Activated T-helper 1 cell treated with anti-CD3 and anti-CD28 coated beads, Interleukin-2, amount 50 U/mL, for 16 hours (primary cell): ENCODE measurements at places on chromosomes 11 and 22.

DNA sequence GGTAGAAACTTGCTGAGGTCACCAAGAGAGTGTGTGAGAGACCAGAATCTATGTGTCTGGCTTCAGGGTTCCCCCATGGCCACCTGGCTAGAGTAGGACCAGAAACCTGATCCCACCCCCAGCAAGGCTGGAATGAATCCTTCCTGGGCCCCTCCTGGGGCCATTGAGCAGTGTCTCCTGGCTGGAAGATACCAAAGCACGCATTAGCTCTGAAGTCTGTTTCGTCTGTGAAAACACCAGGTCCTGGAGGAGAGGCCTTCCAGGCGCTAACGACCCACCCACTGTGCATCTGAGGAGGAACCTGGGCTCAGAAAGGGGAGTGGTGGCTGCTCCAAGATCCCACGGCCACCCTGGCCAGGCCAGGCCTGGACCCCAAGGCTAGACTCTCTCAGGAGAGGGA is 15.5 kb upstream of the TSKU start:
- no peak for DNase-seq

GRCh38 chr11:102142333-102142732 is 32.1 kb downstream of the YAP1 start:
- DNase-seq: no peak

GRCh38 chr11:123431619-123432018 is 1.6 kb downstream of the GRAMD1B start:
- no peak for DNase-seq

DNA sequence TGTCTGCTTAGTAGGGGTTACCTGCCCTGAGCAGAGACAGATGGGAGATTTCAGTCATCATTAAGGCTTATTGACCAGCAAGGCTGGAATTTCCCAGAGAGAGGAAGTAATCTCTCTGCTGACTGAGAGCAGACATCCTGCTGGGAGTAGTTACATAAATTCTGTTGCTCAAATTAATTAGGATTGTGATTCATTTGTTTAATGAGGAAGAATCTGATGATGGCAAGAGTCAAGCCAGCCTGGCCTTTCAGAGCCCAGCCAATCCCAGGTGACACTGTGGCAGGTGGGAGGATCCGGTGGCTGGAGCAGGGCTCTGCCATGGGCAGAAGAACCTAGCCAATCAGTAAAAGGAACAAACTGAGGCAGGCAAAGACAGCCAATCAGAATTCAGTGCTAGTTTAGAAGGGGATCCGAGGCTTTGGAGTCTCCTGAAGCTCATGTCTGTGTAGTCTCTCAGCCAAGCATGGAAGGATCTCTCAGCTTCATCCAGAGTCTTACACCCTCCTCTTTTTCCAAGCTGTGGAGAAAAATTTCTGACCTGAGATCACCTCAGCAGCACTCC is 61.2 kb upstream of the CHST1 start:
- no peak for DNase-seq

DNA sequence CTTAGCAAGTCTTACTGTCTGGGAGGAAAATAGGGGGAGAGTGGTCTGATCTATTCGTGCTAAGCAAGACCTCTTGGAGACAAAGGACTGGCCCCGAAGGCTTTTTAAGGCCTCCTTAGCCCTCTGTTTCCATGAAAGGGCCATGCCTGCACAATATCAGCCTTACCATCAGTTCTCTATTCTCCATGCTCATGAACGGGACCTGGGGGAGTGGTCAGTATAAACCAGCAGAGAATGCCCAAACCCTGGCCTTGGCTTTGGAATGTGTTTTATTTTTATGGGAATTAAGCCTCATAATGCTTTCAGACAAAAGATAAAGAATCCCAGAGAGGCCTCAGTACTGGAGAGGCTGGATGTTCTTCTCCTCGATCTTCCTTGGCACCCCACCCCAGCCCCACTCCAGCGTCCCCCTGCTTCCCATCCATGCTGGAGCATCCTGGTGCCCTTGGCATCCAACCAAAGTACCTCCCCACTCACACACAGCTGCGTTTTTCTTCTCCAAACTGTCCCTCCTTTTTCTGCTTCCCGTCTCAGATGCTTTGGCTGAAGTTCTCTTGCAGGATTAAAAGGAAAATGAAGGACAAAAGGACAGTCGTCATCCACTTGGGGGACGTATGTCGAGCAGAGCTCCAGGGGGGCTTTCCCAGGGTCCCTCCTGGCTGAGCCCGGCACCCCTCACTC is 18.6 kb downstream of the FXYD6 start:
- DNase-seq: no peak

GRCh38 chr11:2579315-2580060 is 120.3 kb downstream of the KCNQ1OT1 start:
- no peak for DNase-seq

DNA sequence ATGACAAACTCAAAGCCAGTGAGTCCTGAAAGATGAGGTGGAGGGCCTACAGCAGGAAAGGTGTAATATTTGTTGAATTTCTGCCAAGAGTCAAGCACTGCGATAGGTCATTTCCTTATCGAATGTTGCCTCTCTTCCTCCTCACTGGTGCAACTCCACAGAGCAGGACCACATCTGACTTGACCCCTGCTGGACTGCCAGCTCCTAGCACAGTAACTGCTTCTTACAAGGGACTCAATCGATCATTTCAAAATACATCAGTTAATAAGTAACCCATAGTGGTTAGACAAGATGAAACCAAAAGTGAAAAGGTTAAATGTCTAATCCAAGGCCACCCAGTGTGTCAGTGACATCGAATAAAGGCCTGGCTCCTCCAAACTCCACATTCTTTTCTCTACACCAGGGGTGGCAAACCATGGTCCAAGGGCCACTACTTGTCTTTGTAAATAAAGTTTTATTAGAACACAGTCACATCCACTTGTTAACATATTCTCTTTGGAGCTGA is 98.5 kb upstream of the CSNK2A3 start:
- DNase-seq: no peak

- DNase-seq: no peak
Measured at GRCh38 chr22:24466716-24467328, 28.3 kb upstream of the UPB1 start.

DNA sequence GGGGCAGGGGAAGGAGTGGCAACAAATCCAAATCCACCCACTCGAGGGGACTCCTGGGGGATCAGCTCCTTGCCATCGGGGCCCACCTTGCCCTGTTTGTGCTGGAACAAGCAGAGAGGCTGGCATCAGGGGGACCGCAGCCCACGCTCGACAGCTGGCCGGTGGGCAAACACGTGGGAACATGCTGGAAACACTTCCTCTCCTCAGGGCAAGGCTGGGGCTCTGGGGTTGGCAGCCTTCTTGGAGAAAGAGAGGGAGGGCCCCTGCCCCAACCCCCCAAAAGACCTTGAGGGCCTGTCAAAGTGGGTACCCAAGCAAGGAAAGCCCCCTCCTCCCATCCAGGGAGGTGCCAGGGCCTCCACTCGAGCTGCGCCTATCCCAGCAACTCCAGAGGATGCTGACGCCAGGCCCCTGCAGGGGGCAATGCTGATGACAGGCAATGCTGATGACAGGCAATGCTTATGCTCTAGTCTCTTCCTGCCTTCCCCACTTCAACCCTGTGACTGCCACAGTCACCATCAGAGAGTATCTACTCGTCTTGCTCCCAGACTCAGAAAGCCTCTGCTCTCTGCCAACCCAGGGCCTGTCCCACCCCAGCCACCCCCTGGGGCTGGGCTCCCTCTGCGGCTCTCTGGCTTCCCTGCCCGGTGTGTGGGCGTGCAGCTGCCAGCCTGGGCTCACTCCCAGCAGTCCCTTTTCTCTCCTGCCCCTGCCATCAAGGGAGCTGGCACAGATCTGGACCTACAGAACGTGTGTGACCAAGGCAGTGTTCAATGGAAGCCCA is 6.0 kb downstream of the ESS2 start:
- DNase-seq: no peak

- DNase-seq: no peak
Measured at GRCh38 chr11:23976841-23977271, 520.0 kb upstream of the LUZP2 start.

GRCh38 chr11:28153586-28153985 is 45.4 kb downstream of the METTL15 start:
- no peak for DNase-seq

GRCh38 chr11:133830931-133831907 is 14.1 kb downstream of the SPATA19 start:
- DNase-seq: no peak
